Sigmoid colon (tissue), 7 donors: ENCODE measurements at places on chromosomes 12 and 14.

DNA sequence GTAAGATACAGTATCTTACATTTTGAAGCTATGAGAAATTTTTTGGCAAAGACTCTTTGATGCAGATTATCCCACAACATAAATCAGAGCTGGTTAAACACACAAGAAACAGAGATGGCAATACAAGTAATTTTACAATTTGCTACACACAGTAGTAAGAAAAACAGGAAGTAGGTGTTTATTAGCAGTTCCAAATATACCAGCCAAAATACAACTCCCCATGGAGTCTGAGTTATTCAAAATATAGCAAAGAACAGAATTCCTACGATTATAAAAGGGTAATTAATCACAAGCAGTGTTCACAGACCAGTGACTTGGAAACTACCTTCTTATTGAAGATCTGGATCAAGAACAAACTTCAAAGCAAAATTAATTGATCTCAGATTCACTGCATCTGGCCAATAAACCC lies 83.9 kb downstream of the BMP4 start:
- no peak for DNase-seq
- H3K27me3 ChIP-seq: no peaks in the 10 kb centered on the region
- no peak overlapping the region for H3K27ac ChIP-seq
- H3K4me1 ChIP-seq: no peaks in the 10 kb centered on the region
- no peak overlapping the region for H3K4me3 ChIP-seq
- no peaks in the 10 kb centered on the region for H3K36me3 ChIP-seq

- H3K27me3 ChIP-seq: no peaks in the 10 kb centered on the region
- peak overlapping the region; percentile 74 for H3K4me3 ChIP-seq
- DNase-seq: peak; percentile 97
- H3K27ac ChIP-seq: peak overlapping the region; percentile 98
- H3K4me1 ChIP-seq: peaks cover 65% of the 10 kb centered on the region
Observed at GRCh38 chr12:53046655-53047220, 3.1 kb upstream of the TNS2 start.

GRCh38 chr12:87491089-87491488 lies 538.1 kb downstream of the C12orf50 start:
- no peak overlapping the region for H3K4me3 ChIP-seq
- H3K27me3 ChIP-seq: no peaks in the 10 kb centered on the region
- H3K27ac ChIP-seq: no peak overlapping the region
- H3K36me3 ChIP-seq: no peaks in the 10 kb centered on the region

DNA sequence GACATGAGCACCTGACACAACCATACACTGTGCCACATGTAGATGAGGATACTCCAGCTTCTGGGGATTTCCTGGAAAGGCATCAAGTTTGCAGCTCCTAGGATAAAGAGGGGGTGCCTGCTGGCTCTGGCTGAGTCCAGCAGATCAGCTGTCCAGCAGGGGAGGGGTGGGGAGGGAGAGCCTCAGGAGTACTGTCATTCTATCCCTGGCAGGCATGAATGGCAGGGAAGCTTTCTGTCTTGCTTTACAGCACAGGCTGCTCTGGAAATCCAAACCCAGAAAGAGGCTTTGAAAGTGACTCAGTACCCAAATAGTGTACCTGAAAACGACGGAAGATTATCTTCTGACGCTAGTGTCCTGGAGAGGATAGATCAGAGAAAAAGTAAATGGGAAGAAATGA lies 32.2 kb downstream of the SLC8A3 start:
- H3K4me3 ChIP-seq: no peak overlapping the region
- H3K4me1 ChIP-seq: no peaks in the 10 kb centered on the region
- H3K27ac ChIP-seq: no peak overlapping the region
- H3K36me3 ChIP-seq: no peaks in the 10 kb centered on the region
- DNase-seq: no peak

GRCh38 chr12:56150563-56150962 lies 1.8 kb upstream of the MYL6B start:
- peaks cover 17% of the 10 kb centered on the region for H3K4me1 ChIP-seq
- H3K36me3 ChIP-seq: no peaks in the 10 kb centered on the region
- no peak overlapping the region for H3K27ac ChIP-seq
- DNase-seq: no peak
- H3K27me3 ChIP-seq: no peaks in the 10 kb centered on the region

- no peak for DNase-seq
- H3K27me3 ChIP-seq: no peaks in the 10 kb centered on the region
- no peaks in the 10 kb centered on the region for H3K36me3 ChIP-seq
- no peak overlapping the region for H3K27ac ChIP-seq
Observed at GRCh38 chr12:112986291-112986800, 8.0 kb downstream of the OAS2 start.

DNA sequence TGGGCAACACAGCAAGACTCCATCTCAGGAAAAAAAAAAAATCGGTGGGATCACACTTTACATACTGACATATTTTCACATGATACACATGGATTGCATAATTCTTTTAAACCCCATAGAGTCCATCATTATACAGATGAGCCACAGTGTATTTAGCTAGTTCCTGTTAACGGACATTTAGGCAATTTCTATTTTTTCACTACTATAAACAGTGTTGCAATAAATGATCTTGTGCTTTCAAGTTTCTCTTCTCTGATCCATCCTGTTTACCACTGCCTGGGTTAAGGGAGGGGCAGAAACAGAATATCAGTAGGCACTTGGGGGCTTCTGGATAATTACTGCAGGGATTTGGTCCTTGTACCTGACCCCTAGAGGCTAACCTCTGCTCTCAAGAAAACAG lies 43.4 kb upstream of the SPTLC2 start:
- no peak for DNase-seq
- H3K27ac ChIP-seq: no peak overlapping the region
- H3K36me3 ChIP-seq: no peaks in the 10 kb centered on the region
- no peak overlapping the region for H3K4me3 ChIP-seq

DNA sequence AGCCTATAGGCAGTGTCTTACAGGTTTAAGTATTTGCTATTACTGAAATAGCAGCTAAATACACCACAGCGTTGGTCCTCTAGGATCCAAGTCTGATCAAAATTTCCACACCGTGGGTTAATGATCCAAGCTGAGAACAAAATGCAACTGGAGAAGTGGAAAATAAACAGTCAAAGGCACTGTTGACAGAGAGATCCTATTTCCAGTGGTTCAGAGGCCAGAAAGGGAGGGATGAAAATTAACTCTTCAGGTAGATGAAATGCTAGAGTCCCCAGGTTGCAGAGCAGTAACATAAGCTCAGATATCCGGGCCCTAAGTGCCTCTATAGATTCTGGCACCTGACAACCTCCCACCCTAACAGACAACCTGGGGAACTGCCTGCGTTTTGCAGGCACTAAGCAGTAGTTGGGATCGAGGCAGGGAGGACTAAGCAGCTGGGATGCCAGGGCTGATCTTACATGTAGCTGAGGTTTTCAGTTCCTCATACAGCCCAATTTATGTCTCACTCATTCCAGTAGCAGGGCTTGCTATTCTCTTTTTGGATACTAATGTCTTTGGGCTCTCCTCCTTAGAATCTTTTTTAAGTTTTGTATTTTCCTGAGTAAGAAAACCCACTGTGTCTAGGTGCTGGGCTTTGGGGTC lies 42.7 kb upstream of the CRACR2A start:
- no peak overlapping the region for H3K4me3 ChIP-seq
- DNase-seq: no peak
- H3K27ac ChIP-seq: no peak overlapping the region
- H3K4me1 ChIP-seq: no peaks in the 10 kb centered on the region
- no peaks in the 10 kb centered on the region for H3K36me3 ChIP-seq

DNA sequence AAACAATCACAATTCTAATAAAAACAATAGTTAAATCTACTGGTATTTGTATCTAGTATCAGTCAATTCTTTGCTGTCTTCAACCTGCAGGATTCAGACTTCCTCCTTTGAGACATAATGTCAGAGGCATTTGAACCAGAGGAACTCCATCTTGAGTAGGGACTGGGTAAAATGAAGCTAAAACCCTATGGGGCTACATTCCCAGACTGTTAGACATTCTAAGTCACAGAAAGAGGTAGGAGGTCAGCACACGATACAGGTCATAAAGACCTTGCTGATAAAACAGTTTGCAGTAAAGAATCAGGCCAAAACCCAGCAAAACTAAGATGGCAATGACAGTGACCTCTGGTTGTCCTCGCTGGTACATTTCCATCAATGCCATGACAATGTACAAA lies 48.2 kb upstream of the MAP3K9 start:
- no peak overlapping the region for H3K27ac ChIP-seq
- H3K27me3 ChIP-seq: no peaks in the 10 kb centered on the region
- no peaks in the 10 kb centered on the region for H3K4me1 ChIP-seq
- DNase-seq: no peak
- H3K36me3 ChIP-seq: no peaks in the 10 kb centered on the region
- no peak overlapping the region for H3K4me3 ChIP-seq

DNA sequence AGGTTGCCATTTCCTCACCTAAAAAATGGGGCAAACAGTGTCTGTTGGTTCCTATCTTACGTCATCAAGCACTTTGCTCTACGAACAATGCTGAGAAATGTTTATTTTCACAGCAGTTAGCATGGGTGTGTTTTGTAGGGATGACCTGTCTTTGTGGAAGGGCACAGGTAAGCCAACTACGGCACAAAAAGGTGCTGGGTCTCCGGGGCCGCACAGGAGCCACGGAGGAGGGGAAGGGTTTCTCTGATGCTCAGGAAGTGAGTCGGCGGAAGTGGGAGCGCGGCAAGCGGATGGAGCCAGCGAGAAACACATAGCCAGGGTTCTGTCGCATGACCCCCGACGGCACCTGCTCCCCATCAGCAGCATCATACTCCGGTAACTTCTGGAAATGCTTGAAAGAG lies 65.6 kb upstream of the TCL1B start:
- no peak overlapping the region for H3K4me3 ChIP-seq
- H3K27me3 ChIP-seq: no peaks in the 10 kb centered on the region
- no peaks in the 10 kb centered on the region for H3K36me3 ChIP-seq
- H3K27ac ChIP-seq: no peak overlapping the region
- no peak for DNase-seq
- no peaks in the 10 kb centered on the region for H3K4me1 ChIP-seq
